ENCODE measurements at places on chromosomes 1 and 21. TPM values are rescaled to one million over a fixed set of nuclear protein-coding genes. Genes with fewer than 3 reads are reported as not detected.
A peak's percentile ranks its signal among the peaks of the same experiment; 100 is the strongest.

The VWA5B1 gene
- total RNA-seq = 0.80 TPM

The SGIP1 gene
- total RNA-seq = 0.93 TPM

DNA sequence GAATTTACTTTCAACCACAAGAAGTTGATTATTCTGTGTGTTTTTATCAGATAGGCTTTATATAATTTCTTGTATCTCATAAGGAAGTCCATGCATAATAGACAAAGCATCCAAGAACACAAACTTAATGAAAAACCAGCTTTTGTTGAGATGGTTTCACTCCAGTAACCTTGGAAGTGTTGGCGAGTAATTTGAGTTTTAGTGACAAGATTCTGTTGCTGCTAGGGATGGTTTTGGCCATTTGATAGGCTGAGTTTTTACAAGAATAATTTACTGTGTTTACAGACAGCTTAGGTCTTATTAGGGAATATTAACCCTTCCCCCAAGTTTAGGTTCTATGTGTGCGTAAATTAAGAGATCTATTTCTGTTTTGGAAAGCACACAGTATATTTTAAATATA is 513.6 kb downstream of the USP25 start:
- no peak for DNase-seq

DNA sequence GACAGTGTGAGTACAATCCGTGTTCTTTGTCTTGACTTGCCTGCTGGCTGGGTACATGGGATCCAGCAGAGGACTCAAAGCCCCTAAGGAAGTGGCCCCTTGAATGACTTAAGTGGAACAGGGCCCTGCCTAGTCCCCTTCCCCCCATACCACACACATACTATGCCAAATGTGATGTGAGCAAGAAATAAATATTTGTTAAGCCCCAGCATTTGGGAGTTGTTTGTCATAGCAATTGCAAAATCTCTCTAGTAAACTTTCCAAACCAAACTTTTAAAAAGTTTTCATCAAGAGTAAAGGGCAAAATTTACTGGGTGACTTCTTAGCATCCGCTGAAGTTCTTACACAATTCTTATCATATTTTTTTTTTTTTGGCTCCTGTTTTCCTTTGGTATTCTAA is 32.5 kb upstream of the CACHD1 start:
- no peak for DNase-seq

GRCh38 chr1:226702957-226703831 is 35.9 kb downstream of the ITPKB start:
- peak; percentile 84 for DNase-seq

DNA sequence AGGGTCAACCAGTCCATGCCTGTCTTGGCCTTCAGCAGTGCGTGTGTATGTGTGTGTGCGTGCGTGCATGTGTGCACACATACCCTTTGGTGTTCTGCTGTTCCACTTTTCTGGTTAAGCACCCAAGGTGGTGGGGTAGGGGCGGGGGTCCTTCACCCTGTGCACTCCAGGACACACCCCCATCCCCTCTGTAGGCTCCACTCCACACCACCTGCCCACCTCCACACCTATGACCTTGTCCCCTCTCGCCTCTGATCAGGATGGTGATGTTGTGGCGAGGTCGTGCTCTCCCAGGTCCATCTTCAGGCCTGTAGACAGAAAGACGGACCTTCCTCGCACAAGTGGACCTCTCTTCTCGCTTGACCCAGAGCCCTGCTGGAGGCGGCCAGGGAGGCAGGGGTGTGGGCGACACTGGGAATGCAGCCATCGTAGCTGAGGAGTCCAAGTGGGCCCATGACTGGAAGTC is 44.6 kb downstream of the WDR4 start:
- no peak for DNase-seq

- no peak for DNase-seq
These were observed 127.5 kb downstream of the GALNT2 start for GRCh38 chr1:230194525-230194924.

The SNAP47 gene
- total RNA-seq = 27.6 TPM

- DNase-seq = no peak
These were observed 534.2 kb upstream of the RGS18 start for GRCh38 chr1:191624044-191624443.

- no peak for DNase-seq
These were observed 98.8 kb downstream of the CHD1L start for GRCh38 chr1:147341246-147341645.

- no peak for DNase-seq
These were observed 52.2 kb downstream of the ACP6 start for GRCh38 chr1:147618077-147618569.

GRCh38 chr1:240306673-240307072 is 215.0 kb downstream of the FMN2 start:
- no peak for DNase-seq

GRCh38 chr1:10161541-10162290 is 48.7 kb upstream of the KIF1B start:
- DNase-seq = no peak

DNA sequence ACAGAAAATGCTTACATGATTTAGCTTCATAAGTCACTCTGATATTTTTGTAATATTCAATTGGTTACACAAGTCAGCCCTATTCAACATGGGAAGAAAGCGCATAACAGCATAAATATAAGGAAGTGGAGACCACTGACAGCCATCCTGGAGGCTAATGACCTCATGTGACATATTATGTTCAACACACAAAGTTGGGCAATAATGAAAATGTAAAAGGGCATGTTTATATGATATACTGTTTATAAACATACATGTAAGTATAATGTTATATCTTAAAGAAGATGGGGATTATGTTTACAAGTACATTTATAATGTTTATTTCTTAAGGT is 30.2 kb downstream of the EVI5 start:
- no peak for DNase-seq

- no peak for DNase-seq
These were observed 1.9 kb downstream of the C1orf162 start for GRCh38 chr1:111475701-111476100.

The SSU72 gene
- total RNA-seq = 117 TPM

- DNase-seq = no peak
These were observed 102.1 kb downstream of the ADSS2 start for GRCh38 chr1:244349581-244350001.

DNA sequence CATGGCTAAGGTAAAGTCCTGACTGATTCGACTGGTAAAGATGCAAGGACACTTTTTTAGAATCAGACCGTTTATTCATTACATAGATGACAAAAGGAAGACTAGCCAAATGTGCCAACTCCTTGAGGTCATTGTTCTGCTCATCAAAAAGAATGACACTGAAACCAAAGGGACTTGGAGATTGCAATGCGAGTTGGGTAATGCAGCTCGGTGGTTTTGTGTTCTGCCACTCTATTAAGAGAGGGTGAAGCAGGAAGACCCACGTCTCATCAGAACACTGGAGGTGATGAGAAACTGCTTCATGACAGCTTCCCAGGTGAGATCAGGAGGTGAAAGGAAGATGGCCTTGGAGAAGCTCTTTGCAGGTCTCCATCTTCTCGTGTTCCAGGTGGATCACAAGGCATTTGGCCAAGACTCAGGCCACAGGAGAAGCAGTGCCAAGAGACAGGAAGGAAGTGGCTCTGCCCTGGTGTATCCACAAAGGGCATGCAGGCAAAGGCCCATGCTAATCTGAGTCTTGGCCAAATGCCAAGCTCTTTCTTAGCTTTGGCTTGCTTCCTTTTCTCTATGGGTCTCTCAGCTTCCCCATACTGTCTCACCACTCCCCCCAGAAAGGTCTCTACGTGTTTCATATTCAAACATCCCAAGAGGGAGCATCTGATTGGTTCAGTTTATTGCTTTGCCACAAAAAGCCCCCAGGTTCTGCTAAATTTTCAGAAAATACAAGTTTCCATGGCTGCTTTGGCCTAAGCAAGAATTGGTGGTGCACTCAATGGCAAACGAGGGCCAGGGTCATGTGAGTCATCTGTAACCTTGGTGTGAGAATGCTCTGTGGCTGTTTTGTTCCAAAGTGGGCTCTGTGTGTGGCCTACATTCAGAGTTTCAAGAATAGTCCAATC is 5.7 kb upstream of the CCT8 start:
- DNase-seq = no peak

DNA sequence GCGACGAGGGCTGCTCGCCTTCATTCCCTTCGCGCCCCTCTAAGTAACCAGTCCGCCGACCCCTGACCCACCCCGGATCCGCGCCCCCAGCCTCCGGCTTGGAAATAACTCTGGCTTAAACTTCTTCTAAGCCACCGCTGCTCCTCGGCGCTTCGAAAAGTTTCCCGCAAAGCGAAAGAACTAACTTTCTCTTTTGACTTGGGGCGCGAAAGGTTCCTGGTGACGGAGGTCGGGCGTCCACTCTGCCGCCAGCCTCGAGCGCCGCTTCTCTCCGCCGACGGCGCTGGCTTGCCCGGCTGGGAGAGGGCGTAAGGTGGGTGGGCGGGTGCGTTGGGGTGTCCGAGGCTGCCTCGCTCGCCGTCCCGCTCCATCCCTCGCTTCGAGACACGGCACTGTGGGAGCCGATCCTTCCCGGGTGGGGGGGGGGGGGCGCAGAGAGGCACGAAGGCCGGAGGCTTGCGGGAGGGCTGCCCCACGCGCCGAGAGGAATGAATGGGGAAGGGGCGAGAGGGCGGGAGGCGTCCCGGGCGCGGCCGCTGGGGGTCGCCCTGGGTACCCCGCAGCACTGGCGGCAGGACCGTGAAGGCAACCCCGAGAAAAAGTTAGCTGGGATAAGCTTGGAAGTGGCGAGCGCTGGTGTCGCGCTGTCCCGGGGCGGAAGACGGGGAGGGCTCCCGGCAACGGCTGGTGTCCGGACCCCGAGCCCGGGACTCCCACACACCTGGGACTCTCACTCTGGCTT is 569 bp downstream of the ATF3 start:
- DNase-seq = peak; percentile 64

The KCNJ9 gene
- 0.47 TPM for total RNA-seq

GRCh38 chr1:228765168-228765946 is 30.1 kb downstream of the RHOU start:
- DNase-seq = peak; percentile 72

DNA sequence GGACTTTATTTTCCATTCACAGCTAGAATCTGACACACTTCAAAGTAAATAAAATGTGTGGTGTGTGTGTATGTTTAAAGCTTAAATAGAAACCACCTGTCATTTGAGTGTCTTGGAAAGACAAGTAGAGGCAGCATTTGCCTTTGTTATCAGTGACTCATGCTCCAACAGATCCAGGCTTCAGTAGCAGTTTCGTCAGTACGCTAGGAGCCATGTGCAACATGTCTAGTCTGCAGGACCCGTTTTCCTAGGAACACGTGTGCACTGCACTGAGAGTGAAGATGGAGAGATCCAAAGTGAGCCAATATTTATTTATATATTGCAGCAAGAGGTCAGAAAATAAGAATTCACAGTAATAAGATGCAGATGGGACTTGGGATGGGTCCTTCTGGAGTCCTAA is 41.8 kb downstream of the SGIP1 start:
- no peak for DNase-seq

DNA sequence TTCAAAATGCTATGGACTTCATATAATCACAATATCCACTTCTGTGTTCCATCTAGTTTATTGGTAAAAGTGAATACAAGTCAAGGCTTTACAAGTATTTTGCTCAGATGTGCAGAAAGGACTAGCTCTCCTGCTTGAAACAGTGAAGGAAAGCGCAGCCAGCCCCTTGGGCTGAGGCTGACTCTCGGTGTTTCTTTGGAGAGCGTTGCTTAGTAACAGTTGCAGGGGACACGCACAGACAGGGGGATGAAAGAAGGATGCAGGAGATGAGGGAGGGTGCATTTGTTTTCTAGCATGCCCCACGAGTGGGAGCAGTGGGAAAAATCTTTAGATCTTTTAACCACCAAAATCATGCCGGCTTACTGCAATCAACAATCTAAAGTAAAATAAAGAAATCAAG is 9.1 kb downstream of the PYCR2 start:
- DNase-seq = no peak

DNA sequence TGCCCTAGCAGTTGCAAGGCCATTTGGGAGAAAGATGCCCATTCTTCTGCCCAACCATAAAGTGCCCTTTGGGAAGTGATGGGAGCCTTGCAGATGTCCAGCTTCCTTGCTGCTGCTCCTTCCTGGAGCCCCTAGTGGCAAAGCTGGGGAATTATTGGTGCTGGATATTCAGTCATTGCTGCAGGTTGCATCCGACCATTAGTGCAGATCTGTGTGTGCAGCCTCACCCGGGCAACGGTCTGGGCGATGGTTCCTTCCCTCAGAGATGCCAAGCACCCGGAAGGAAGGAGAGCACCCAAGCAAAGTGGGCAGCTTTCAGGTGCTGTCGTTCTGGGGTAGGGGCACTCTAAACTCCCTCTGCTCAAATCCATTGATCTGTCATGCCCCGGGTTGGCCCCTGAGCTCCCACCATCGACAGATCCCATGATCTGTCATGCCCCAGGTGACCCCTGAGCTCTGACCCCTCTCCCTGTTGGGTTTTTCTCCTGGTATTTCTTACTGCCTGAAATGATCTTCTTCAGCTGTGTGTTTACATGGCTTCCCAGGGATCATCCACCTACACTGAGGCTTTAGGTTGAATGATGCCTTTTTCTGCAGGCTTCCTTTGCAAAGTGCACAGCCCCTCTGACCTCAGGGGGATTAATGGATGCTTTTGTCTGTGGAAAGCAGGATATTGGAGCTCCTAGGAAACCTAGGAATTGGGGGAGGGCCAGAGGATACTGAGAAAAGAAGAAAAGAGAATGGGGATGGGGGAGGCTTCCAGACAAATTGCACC is 467.5 kb downstream of the PTPRU start:
- DNase-seq = no peak

The AMPD1 gene
- total RNA-seq = 0.63 TPM

The EFCAB14 gene
- 115 TPM for total RNA-seq

DNA sequence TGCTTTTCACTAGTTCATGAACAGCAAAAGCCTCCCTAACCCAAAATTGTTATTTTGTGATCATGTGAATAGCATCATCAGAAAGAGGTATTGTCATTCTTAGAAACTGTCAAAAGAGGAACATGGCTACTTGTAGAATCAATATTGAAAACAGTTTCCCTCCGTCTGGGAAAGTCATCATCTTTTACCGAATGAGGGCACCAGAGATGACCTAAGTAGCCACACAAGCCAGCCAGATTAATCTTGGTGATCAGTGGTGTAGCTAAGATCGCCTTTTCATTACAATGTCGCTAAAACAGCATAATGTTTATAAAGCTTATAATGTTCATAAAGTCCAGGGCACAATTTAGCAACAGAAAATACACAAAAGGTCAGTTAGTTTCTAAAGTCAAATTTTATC is 136.1 kb downstream of the SIPA1L2 start:
- no peak for DNase-seq

GRCh38 chr21:44792702-44793591 is 8.7 kb downstream of the UBE2G2 start:
- peak; percentile 55 for DNase-seq

Measured in mucosa of descending colon (tissue), 3 donors.